Astrocyte (in vitro differentiated cells and primary cell): ENCODE measurements at places on chromosomes 12 and 14.
A peak's percentile ranks its signal among the peaks of the same experiment; 100 is the strongest.

GRCh38 chr14:39469094-39469710 is 37.0 kb upstream of the FBXO33 start:
- DNase-seq, result no peak

- DNase-seq, result no peak
Observed at GRCh38 chr14:56811593-56812363, 1.5 kb upstream of the OTX2 start.

DNA sequence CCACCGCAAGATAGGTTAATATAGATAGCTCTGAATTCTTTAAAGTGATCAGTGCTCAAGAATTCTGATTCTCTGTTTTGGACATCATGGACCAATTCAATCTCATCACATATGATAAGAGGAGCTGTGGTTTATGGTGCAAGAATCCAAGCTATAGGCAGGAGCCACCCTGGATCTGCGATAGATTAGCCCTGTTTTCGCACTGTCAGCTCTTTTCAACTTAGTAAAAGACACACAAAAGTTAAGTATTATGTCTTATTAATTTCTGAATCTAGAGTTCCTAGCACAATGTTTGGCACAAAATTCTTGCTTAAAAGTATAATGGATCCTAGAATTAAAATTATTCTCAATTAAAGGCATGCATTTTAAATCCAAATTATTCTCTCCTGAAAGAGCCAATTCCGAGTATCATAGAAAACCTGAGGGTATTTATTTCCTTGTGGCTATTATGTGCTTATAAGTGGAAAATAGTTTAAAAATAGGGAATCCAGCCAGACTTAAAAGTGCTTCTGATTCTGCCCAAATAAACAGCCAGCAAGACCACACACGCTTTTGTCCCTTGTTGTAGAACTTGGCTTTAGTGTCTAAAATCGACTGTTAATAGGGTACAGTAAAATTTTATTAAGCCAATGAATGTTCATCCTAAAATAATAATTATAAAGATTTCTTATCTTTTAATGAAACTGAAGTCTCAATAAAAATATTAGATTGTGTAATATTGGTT is 184.9 kb upstream of the FLRT2 start:
- no peak for DNase-seq

DNA sequence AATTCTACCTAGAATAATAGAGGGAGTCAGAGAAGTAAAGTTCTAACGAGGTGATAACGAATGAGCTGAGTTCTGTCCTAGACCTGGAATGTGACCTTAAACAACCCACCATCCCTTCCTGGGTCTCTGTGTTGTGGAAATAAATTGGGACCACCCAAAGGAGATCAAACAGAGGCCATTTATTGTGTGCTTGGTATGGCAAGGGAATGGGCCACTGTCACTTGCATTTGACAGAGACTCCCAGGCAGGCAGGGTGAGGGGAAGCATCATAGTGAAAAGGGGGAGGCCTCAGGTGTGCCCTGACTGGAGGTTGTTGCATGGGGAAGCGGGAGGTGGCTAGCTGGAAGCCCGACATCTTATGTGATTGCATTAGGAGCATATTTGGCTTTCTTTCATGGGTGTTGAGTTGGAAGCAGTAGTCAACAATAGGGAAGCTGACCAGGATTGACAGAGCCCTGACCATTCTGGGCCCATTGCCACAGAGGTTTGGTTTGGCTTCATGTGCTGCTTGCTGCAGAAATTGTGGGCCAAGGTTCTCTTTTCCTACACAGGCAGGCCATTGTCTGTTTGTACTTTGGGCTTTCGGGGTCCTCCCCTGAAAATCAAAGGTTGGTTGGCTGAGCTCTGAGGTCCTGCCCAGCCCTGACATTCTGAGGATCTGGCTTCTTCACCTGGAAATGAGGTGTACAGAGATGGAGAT is 17.6 kb upstream of the FAM181A start:
- peak; percentile 8 for DNase-seq

DNA sequence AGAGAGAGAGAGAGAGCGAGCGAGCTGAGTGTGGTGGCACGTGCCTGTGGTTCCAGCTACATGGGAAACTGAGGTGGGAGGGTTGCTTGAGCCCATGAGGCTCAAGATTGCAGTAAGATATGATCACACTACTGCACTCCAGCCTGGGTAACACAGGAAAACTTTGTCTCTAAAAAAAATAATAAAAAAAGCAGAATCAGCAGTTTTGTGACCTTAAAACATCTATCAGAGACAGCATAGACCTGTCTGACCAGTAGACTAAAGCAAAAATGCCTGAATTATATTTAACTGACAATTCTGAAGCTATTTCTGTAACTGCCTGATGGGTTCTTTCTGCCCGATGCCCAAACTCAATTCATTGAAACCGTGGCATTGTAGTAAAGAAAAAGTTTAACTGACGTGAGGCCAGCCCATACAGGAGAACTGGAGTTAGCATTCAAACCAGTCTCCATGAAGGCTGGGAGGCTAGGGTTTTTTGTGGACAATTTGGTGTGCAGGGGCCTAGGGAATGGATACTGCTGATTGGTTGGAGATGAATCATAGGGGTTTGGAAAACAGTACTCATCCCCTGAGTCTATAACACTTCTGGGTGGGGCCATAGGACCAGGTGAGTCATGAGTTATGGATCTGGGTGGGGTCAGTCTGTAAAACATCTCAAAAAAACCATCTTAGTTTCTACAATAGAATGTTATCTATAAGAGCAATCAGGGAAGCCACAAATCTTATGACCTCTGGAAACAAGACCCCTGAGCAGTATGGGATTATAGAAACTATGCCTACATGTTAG is 8.0 kb upstream of the RASSF8 start:
- DNase-seq, result no peak

GRCh38 chr14:42459171-42459685 is 852.6 kb downstream of the LRFN5 start:
- no peak for DNase-seq

DNA sequence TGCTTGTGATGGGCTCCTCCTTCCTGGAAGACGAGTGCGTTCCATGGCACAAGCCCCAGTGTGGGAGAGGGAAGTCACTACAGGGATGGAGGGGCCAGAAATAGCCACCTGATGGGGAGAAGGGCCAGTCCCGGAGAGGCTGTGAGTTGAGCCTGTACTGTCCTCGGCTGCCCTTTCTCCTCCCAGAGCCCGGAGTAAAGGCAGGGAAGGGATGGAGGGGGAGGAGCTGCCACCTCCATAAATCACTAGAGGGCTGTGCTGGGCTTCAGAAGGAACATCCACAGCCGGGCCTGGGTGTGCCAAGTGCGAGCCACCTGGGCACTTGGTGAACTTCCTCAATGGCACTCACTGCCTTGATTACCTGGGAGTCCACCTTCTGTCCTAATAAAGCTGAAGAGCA is 110.1 kb downstream of the RBM19 start:
- no peak for DNase-seq

DNA sequence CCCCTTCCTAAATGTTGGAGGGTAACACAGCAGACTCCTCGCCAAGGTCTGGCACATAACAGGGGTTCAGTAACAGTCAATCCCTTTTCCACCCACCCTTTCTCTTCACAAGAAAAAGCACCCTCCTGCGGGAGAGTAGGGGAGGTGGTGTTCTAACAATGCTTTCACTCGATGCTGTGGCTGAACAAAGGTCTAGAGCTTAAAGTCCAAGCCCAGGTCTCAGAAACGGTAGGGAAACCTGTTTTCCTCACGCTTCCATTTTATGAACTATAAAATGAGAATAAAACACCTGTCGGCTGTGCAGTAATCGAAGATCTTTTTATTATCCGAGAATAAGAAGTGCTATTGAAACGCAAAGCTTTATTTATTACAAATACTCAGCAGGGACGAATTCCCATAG is 20.9 kb upstream of the CACNA2D4 start:
- no peak for DNase-seq

- peak; percentile 78 for DNase-seq
Observed at GRCh38 chr12:68224613-68225285, 861 bp downstream of the IL26 start.

DNA sequence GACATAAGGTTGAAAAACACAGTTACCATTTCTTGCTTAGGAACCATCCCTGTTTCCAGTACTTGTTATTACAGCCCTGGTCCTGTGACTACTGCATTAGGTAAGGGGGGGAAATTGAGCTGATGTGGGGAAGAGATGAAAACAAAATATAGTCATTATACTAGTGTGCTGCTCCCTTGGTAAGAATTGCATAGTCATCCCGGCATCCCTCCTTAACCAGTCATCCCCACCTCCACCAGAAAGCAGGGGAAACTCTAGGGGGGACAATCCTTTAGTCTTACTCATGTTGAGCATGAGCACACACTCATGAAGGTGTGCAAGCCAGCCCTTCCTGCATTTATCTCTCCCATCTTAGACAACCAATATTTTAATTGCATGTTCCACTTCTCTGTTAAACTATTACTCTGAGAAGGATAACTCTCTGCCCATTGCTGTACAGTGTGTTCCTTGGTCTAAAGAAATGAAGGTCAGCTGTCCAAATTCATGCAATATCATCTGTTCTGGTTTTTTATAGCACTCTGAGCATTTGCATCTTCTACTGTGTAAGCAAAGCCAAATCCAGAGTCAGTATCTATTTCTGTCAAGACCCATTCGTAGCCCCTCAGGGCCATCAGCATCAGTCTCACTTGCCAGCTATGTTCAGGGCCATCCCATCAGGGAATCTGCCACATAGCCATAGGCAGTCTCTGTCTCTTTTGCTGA is 46.8 kb downstream of the TMEM30B start:
- DNase-seq, result no peak

DNA sequence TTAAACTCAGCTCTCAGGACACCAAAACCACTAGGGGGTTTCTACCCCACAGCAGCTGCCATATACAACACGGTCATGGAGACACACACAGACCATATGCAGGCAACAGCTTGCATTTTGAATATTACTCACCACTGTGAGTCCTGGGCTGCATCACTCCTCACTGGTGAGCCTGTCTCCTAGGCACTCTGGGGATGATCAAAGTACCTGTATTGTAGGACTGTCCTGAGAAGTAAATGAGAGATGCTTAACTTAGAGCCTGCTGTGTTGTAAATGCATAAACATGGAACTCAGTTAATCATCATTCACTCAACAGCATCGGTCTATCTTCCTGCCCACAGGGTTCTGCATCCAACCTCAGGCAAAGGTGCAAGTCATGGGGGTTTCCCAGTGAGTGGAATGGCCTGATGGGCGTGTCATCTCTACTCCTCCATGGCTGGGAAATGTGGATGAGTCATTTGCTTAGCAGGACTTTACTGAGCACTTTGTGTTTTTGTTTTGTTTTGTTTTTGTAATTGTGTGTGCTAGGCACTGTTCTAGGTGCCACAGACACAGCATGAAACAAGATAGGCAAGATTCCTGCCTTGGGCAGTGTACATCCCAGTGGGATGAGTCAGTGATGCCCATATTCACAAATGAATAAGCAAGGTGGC is 1141.2 kb upstream of the TMEM132C start:
- peak; percentile 81 for DNase-seq

GRCh38 chr14:85243321-85243720 is 286.6 kb upstream of the FLRT2 start:
- DNase-seq, result no peak

DNA sequence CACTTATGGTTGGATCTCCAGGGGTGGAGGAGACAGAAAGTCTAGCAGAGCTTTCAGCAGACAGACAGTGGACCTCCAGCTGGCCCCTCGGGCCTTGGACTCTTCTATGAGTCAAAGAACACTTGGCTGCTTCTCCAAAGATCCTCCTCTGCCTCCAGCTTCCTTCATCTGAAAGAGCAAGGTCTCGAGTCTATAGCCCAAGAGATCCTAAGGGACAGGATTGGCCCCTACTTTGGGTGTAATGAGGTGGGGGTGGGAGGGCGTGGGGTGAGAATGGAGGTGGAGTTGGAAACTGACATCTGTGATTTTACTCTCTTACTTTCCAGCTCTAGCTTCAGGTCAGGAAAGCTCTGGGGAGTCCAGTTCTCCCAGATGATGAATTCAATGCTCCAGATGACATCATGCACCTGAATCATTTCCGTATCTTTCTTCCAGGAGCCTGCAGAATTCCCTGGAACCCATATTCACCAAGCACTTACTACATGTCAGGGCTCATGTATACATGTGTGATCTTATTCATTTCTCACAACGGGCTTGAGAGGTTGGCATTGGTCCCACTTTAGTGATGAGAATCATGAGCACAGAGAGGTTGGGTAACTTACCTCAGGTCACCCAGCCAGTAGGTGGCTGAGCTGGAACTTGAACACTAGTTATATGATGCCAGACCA is 10.2 kb upstream of the PGF start:
- DNase-seq, result peak; percentile 42

DNA sequence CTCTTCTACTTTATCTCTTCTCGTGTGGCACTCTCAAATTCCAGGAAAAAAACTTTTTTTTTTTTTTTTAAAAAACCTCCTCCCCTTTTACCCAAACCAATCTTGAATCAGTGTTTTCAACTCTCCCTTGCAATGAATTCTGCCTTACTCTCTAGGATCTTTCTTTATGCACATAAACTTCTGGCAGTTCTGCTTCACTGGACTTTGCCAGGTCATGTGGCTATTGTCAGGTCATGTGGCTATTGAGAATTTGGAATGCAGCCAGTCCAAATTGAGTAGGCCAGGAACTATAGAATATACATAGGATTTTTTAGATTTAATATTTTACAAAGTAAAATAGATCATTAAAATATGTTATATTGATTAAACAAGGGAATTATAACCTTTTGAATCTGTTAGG is 218.2 kb downstream of the TMTC3 start:
- no peak for DNase-seq

DNA sequence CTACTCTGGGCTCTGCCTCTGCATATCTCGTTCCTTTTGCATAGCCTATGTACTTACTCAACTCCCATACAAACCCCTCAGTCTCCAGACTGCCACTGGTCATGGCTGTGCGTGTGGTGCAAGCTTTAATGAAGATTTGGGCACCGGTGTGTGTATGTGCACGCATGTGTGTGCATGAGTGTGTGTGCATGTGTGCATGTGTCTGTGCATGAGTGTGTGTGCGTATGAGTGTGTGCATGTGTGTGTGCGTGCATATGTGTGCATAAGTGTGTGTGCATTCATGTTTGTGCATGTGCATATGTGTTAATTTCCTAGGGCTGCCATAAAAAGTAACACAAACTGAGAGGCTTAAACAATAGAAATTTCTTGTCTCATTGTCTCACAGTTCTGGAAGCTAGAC is 17.1 kb upstream of the TBPL2 start:
- DNase-seq, result no peak

DNA sequence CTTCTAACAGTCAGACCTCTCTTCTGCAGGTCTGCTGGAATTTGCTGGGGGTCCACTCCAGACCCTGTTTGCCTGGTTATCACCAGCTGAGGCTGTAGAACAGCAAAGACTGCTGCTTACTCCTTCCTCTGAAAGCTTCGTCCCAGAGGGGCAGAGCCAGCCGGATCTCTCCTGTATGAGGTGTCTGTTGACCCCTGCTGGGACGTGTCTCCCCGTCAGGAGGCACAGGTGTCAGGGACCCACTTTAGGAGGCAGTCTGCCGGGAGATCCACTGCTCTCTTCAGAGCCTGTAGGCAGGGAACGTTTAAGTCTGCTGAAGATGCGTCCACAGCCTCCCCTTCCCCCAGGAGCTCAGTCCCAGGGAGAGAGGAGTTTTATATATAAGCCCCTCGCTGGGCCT is 125.1 kb downstream of the SOX5 start:
- no peak for DNase-seq

- DNase-seq, result no peak
Observed at GRCh38 chr12:132560364-132560613, 50.1 kb downstream of the LRCOL1 start.
